NCI-H1105 treated with DMSO at 0.1 percent for 48 hours (cell line): ENCODE measurements at places on chromosomes 12 and 14.
A peak's percentile ranks its signal among the peaks of the same experiment; 100 is the strongest.

- no peak for DNase-seq
These were observed 34.0 kb downstream of the CD9 start for GRCh38 chr12:6234214-6234613.

- no peak for DNase-seq
These were observed 91.2 kb downstream of the RGS6 start for GRCh38 chr14:72023128-72024042.

DNA sequence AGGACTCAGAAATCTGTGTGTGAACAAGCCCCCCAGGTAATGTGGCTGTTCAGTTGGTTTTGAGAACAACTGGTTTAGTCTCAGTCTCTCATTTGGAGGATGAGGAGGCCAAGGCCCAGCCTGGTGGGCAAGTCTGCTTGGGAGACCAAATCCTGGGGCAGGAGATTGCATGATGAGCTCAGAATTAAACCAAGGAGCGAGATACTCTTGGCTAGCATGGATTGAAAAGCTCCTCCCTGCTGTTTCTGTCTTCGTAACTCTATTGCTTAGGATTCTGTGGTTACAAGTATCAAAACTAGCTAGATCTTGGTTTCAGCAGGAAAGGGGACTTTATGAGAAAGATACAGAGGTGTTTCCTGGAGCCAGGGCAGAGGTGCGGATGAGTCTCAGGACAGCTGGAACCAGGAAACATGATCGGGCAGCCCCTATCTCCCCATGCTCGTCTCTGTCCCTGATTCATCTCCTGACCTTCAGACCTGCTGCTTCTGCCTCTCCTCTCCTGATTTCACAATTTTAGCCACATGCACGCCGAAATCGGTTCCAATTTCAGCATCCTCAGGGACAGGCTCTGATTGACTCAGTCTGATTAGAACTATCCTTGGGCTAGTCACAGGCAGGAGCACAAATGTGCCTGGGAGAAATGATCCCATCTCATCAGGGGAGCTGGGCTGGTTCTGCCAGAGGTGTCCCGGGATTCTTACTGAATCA lies 40.2 kb upstream of the RIN3 start:
- DNase-seq = no peak

GRCh38 chr12:131132118-131132892 lies 178.6 kb downstream of the ADGRD1 start:
- peak; percentile 36 for DNase-seq

- no peak for DNase-seq
These were observed 29.4 kb downstream of the DCP1B start for GRCh38 chr12:1974812-1975211.

DNA sequence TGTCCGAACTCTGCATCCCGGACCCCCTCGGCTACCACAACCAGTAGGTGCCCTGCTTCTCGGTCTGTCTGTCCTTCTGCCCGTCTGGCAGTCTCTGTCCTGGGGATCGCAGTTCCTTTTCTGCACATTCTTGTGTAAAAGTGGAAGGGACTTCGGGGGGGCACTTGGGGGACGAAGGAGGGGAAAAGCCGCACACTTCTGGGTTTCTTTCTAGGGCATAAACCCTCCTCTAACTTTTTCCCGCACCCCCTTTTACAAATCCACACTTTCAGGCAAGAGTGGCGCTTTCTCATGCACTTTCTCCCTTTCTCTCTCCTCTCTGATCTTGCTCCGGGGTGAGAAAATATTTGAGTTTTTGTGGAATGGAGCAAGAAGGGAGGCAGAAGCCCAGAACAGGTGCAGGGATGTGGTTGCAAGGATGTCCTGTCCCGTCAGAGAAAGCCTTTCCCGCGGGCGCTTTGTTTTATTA lies 506 bp downstream of the ESRRB start:
- DNase-seq = no peak

DNA sequence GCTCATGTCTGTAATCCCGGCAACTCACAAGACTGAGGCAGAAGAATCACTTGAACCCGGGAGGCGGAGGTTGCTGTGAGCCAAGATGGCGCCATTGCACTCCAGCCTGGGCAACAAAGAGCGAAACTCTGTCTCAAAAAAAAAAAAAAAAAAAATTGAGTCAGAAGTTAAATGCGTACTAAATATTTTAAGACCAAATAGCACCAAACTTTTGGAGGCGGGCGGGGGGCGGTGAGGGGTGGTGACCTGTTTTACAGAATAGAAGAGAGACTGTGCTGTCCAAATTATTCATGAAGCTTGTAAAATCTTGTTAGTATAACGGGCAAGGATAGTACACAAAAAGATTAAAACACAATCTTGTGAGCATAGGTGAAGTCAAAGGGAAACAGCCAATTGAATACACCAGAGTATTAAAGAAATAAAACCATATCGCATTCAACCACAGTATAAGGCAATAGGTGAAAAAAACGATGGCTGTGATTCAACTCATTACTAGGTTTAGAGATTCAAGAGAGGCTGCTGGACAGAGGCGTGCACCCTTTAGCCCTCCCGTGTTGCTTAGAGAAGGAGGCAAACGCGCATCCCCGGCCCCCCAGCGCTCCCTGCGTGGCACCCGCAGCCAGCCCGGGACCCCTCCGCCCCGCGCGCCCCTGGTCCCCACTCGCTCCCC lies 571 bp downstream of the ZNF891 start:
- DNase-seq = peak; percentile 25

GRCh38 chr12:131885543-131886057 lies 8.8 kb upstream of the ULK1 start:
- DNase-seq = no peak

- DNase-seq = no peak
These were observed 64.2 kb upstream of the CSRP2 start for GRCh38 chr12:76943008-76943407.
